Body of pancreas (tissue), 4 donors: ENCODE measurements at places on chromosomes 4 and X.

GRCh38 chr4:154164931-154165839 is 326.4 kb downstream of the DCHS2 start:
- no peaks in the 10 kb centered on the region for H3K27me3 ChIP-seq
- H3K4me3 ChIP-seq, result no peak overlapping the region
- H3K36me3 ChIP-seq, result no peaks in the 10 kb centered on the region
- no peaks in the 10 kb centered on the region for H3K4me1 ChIP-seq

GRCh38 chrX:39477762-39478120 is 620.0 kb downstream of the BCOR start:
- no peaks in the 10 kb centered on the region for H3K4me1 ChIP-seq
- DNase-seq, result peak; percentile 67
- no peak overlapping the region for H3K4me3 ChIP-seq
- H3K27me3 ChIP-seq, result no peaks in the 10 kb centered on the region
- H3K27ac ChIP-seq, result no peak overlapping the region

- H3K27me3 ChIP-seq, result no peaks in the 10 kb centered on the region
- no peak for DNase-seq
- no peaks in the 10 kb centered on the region for H3K4me1 ChIP-seq
- H3K27ac ChIP-seq, result no peak overlapping the region
- H3K36me3 ChIP-seq, result no peaks in the 10 kb centered on the region
These were observed 523.1 kb downstream of the INPP4B start for GRCh38 chr4:142322996-142323395.

DNA sequence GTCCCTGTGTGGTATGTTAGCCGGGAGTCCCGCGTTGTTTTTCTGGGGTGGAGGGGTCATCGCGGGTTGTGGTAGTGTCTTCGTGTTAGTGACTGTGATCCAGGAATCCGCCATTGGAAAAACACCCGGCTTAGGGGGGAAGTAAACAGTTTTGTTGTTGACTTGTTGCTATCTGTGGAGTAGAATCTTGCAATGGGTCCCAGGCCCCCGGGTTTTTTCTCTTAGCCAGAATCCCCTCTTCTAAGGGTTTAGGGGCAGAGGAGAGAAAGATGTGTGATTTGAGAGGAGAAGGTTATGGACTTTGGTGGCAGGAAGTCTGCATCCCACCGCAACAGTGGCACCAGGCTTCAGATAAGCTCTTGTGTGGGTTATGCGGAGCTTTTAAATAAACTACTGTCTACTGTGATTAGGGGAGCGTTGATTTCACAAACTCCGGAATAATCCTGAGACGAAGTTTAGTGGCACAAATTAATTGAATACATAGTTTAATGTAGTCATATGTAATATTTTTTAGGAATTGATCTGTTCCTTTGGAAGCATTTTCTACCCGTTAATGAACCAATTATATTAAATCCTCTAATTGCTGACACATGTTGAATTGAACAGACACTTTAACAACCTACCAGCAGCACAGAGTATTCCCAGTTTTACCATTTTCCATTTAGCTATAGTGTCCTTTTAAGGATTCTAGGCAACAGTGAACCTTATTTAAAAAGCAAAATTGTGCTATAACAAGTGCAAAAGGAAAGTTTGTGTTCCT is 1.4 kb downstream of the DDX3X start:
- H3K4me1 ChIP-seq, result peaks cover 26% of the 10 kb centered on the region
- peak overlapping the region; percentile 89 for H3K4me3 ChIP-seq
- H3K27me3 ChIP-seq, result no peaks in the 10 kb centered on the region
- H3K27ac ChIP-seq, result peak overlapping the region; percentile 99
- no peaks in the 10 kb centered on the region for H3K36me3 ChIP-seq
- no peak for DNase-seq

- DNase-seq, result no peak
- no peaks in the 10 kb centered on the region for H3K36me3 ChIP-seq
- H3K4me1 ChIP-seq, result peaks cover 15% of the 10 kb centered on the region
- H3K27ac ChIP-seq, result no peak overlapping the region
These were observed 208.2 kb downstream of the TENM3 start for GRCh38 chr4:182451441-182451840.

DNA sequence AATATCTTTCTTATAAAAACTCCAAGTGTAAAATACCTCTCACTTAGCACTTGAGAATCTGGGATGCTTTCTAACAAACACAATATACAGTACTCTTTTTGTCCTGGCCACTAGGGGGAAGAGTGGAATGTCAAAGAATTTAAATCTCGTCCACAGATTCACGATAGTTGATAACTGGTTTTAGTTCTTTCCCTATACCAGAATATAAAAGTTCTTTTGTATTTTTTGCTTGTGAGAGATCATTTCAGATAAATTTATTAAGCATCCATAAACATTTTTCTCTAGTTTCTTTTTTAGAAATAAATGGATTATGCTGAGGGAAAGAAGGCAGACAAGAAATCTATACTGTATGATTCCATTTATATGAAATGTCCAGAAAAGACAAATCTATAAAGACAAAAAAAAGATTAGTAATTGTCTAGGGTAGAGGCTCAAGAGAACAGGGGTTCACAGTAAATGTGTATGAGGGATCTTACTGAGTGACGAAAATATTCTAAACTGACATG is 50.4 kb downstream of the MGARP start:
- H3K4me1 ChIP-seq, result no peaks in the 10 kb centered on the region
- H3K36me3 ChIP-seq, result no peaks in the 10 kb centered on the region
- H3K4me3 ChIP-seq, result no peak overlapping the region
- H3K27me3 ChIP-seq, result no peaks in the 10 kb centered on the region
- peak; percentile 19 for DNase-seq

- H3K4me1 ChIP-seq, result no peaks in the 10 kb centered on the region
- H3K27ac ChIP-seq, result no peak overlapping the region
- no peak overlapping the region for H3K4me3 ChIP-seq
- no peaks in the 10 kb centered on the region for H3K27me3 ChIP-seq
- peak; percentile 51 for DNase-seq
These were observed 12.8 kb downstream of the PJA1 start for GRCh38 chrX:69152417-69152841.

- no peak overlapping the region for H3K4me3 ChIP-seq
- no peak overlapping the region for H3K27ac ChIP-seq
- no peaks in the 10 kb centered on the region for H3K36me3 ChIP-seq
These were observed 21.4 kb upstream of the USO1 start for GRCh38 chr4:75702919-75703411.
